ENCODE measurements at places on chromosomes 12 and 14.

- DNase-seq, result peak; percentile 43
These were observed 1322.1 kb downstream of the TMEM121 start for GRCh38 chr14:106848330-106849121.

GRCh38 chr12:126069549-126070165 is 1004.4 kb downstream of the AACS start:
- DNase-seq, result peak; percentile 51

- no peak for DNase-seq
These were observed 19.5 kb downstream of the KCNA5 start for GRCh38 chr12:5063149-5063548.

GRCh38 chr14:103710771-103711377 is 4.4 kb downstream of the XRCC3 start:
- no peak for DNase-seq

DNA sequence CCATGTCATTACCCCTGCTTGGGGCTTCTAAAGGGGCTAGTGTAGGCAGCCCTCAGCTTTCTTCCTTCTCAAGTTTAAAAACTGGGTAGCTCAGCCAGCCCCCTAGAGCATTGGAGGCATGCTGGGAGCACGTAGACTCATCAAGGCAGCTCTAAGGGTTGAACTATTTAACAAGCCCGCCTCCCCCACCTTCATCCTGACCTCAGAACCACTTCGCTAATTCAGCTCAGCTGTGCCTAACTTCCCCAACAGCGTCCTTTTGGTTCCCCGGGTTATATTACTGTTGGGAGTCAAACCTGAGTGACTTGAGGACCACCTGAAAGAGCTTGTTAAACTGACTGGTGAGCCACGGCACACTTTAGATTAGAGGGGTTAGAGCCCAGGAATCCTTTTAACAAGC is 30.1 kb downstream of the MAX start:
- no peak for DNase-seq

DNA sequence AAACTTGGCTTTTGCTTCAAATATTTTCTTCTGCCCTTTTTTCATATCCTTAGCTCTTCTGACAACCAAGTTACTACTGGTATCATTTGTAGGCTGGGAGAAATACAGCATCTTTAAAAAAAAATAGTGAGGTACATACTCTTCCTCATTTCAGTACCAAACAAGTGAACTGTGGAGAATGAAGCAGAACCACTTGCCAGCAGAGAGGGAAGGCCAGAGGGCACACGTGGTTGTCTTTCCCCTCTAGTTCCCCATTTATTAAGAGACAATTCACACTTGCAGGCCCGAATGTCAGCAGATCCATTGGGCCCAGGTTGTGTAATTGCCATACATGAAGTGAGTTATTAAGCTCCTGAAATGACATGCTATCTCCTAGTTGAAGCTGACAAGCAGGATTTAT is 3.2 kb downstream of the SUSD6 start:
- no peak for DNase-seq

DNA sequence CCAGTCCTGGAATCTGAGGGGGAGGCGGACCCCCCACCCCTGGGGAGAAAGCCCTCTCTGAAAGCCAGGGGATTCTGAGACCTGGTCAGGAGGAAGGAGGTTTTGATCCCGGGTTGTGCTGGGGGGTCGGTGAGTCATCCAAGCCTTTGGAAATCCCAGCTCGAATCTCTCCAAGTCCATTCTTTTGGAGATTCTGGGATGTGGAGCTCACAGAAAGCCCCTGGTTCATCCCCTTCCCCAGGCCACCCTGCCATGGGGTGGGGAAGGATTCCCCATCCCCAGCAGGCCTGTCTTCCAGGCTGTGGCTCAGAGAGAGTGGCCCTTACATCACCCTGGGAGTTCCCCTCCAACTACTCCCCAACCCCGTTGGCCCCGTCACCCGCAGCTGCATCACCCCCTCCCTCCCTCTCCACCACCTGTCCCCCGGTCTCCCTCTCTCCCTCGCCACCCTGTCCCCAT is 14.3 kb downstream of the EXOC3L4 start:
- DNase-seq, result peak; percentile 40

DNA sequence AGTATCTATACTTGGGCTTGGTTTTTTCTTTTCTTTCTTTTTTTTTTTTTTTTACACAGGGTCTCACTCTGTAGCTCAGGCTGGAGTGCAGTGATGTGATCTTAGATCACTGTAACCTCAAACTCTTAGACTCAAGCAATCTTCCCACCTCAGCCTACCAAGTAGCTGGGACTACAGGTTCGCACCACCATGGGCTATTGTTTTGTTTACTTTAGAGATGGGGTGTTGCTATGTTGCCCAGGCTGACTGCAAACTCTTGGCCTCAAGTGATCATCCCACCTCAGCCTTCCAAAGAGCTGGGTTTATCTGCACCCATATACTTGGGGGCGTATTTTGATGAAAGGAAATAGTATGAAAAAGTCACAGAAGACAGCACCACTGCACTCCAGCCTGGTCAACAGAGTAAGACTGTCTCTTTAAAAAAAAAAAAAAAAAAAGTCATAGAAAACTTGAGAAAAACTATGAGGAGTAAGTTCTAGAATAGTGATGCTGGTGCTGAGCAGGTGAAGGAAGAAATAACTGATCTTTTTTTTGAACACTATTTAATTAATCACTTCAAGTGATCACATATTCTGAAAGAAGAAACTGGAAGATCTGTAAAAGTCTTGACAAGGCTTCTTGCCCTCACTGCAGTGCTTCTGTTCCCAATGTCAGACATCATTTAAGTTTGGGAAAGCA is 53.8 kb upstream of the NPFF start:
- DNase-seq, result no peak

GRCh38 chr14:50122291-50122690 is 5.9 kb upstream of the VCPKMT start:
- DNase-seq, result no peak

DNA sequence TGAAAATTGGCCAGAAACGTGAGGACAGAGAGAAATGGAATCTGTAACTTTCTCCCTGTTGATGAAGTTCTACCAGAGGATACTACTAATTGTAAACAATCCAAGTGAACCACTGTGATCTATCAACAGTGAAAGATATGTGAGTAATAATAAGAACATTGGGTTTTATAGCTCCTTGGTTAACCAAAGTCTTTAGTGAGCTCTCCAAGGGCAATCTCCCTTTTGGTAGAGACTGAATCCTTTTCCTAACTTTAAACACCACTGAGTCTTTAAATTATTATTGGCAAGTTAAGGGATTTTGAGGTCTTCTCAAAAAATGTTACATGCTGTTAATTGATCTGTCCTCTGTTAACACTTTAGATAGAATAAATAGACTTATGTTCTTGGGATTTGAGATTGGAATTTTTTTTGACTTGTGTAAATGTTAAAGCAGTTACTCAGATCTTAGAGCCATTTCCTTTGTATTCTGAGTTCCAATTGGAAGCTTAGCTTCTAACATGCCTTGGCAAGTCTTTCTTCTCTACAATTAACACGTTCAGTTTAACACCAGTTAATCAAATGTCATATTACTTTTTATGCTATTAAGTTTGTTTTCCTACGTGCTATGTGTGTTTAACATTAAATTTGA is 338.2 kb upstream of the DDHD1 start:
- DNase-seq, result no peak

- no peak for DNase-seq
These were observed 32.6 kb downstream of the JDP2 start for GRCh38 chr14:75460394-75460793.

- no peak for DNase-seq
These were observed 235.5 kb downstream of the AKAP6 start for GRCh38 chr14:32564596-32564995.

DNA sequence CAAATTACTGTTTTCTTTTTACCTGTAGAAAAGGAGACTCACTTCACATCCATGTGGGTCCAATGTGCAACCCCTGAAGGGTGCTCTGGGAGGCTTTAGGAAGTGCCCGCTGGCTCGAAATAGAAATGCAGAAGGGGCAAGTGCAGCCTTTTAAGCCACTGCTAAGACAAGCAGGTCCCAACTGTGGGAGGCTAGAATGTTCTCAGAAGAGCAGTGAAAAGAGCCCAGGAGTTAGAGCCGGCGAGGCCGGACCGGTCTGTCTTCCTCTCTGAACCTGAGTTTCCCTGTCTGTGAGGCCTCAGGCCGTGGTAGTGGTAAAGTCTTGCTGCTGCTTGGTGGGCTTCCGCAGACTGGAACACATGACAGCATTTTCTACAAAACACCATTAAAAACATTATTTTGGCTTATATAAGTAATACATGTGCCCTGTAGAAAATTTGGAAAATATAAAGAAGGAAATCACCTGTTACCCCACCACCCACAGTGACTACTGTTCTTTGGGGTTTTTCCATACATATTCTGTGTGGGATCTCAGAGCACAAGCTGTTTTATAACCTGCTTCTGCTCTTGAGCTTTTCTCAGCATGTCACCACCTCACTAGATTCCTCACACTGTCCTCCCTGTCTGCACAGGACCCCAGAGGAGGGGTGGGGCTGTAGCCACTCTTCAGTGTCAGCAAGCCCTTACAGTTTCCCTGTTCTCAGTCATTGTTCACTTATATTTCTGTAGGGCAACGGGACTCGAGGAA is 6.0 kb downstream of the CKB start:
- DNase-seq, result no peak

DNA sequence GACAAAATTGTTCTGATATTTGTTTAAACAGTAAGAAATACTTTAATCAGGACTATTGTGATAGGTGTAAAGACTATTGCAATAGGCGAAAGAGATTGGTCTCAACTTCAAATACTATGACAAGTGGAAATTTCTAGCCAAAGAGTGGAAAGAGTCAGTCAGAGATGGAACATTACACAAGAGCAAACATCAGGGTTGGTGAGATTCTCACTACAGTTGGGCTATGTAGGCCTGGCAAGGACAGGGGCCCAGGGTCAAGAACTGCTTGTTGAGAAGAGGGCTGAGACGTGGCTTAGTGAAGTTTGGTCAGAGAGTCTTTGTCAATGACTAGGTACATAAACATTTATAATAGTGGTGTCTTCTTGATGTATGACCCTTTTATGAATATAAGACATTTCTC is 19.4 kb downstream of the CAND1 start:
- no peak for DNase-seq

DNA sequence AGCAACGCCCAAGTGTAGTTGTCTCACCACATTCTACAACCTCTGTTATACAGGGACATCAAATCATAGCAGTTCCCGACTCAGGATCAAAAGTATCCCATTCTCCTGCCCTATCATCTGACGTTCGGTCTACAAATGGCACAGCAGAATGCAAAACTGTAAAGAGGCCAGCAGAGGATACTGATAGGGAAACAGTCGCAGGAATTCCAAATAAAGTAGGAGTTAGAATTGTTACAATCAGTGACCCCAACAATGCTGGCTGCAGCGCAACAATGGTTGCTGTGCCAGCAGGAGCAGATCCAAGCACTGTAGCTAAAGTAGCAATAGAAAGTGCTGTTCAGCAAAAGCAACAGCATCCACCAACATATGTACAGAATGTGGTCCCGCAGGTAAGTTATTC is 123.0 kb downstream of the ARID2 start:
- DNase-seq, result no peak

DNA sequence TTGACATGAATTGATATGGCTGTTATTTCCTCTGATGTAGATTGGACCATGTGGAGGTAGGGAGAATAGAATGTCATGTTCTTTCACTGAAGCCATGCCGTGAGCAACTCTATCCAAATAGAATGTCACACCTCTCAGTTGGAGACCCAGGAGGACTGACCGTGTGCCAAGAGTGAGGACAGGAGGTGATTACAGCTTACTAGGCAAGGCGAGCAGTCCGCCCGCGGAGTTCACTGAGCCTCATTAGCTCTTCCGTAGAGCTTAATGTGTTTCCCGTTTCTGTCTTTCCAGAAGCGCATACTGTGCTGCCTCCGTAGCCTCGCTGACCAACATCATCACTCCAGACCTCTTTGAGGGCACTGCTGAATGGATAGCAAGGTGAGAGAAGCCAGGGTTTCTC is 45.6 kb downstream of the FNTB start:
- DNase-seq, result no peak

DNA sequence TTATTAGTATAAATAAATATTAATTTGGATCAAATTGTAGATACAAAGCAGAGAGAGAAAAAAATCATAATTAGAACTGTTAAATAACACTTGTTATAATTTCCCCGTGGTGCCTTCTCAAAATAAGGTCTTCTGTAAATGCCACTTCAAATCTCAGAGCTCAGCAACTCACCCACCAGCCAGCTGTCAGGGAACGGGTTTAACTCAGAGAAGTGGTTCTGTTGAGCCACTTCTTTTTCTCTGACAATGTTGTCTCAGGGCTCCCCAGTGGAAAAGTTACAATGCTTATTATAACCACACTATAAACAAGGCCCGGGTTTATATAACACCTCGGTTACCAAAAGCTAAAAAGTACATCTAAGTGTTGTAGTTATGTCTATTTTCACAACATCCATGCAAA is 452.6 kb downstream of the GLT1D1 start:
- DNase-seq, result no peak

- peak; percentile 29 for DNase-seq
These were observed 15.8 kb downstream of the VDR start for GRCh38 chr12:47889040-47889439.

- no peak for DNase-seq
These were observed 637.9 kb downstream of the MED13L start for GRCh38 chr12:115639648-115640012.

DNA sequence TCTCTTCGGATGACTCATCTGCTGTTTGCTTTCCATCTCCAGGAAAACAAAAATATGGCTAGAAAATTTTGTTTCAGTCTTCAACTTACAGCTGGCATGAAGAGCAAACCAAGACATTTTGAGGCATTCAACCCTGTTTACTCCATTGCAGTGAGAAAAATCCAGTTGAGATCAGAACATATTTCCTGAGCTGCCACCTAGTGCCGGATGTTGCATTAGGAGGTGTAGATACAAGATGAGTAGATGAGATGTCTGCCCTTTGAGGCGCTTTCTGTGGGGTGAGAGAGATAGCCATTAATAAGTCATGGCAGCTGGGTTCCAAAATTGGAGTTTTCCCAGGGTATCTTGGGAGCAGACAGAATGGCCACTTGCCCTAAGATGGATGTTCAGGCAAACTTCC is 171.1 kb downstream of the PRKCH start:
- no peak for DNase-seq

- no peak for DNase-seq
These were observed 24.7 kb downstream of the BTBD6 start for GRCh38 chr14:105273062-105273461.

GRCh38 chr14:34980337-34980900 is 2.4 kb upstream of the SRP54 start:
- DNase-seq, result no peak

- DNase-seq, result no peak
These were observed 41.6 kb upstream of the CSRP2 start for GRCh38 chr12:76920172-76921099.

GRCh38 chr14:20935303-20935984 is 19.8 kb upstream of the RNASE2 start:
- DNase-seq, result no peak

- DNase-seq, result no peak
These were observed 88.0 kb upstream of the GSC start for GRCh38 chr14:94857950-94858349.

Data from stimulated activated naive CD8-positive, alpha-beta T cell treated with anti-CD3 and anti-CD28 coated beads, Interleukin-15, amount 100 ng/mL, for 72 hours (primary cell).